ENCODE measurements at places on chromosomes 3 and 15.

GRCh38 chr3:197031315-197032285, 2.0 kb upstream of the MELTF start:
- no peak for DNase-seq

GRCh38 chr3:49349348-49350114, 8.6 kb downstream of the GPX1 start:
- DNase-seq: no peak

GRCh38 chr3:141405591-141405990, 37.3 kb downstream of the ZBTB38 start:
- DNase-seq: no peak

DNA sequence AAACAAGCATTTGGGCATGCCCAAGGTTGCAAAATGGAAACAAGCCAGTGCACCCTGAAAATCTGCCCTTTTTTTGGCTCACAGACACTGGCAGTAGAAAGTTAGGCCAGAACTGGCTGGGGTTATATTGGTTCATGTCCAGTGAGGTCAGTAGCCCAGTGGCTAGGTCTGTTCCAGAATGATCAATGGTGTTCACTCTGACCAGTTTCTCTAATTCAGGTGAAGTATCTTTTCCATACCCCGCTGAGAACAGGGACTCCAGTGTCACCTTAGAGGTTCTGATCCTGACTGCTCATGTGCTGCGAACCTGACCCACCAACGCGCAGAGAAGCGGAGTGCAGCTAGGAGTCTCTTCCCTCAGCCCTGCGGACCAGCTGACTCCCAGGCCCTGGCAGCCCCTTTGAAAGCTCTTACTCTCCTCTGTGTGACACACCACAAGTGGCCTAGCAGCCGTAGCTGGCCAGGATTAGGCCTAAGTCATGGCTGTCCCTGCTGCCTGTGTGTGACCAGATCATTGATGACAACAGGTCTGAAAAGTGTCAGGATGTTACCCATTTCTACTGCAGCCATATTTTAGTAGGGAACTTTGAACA, 123.5 kb downstream of the GHSR start:
- no peak for DNase-seq

DNA sequence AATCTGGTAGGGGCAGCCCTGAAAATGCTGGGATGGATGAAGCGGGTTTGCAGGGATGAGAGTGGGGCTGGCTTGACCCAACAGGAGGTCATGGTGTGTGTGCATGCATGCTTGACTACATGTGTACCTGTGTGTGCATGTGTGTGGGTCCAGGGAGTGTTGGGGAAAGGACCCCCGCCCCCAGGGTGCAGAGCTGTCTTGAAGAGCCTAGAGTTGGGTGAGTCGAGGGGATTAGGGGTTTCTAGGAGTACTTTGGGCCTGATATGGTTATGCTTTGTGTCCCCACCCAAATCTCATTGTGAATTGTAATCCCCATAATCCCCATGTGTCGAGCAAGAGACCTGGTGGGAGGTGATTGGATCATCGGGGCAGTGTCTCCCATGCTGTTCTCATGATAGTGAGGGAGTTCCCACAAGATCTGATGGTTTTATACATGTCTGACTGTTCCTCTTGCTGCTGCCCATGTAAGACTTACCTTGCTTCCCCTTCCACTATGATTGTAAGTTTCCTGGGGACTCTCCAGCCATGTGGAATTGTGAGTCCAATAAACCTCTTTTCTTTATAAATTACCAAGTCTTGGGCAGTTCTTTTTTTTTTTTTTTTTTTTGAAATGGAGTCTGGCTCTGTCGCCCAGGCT, 5.2 kb upstream of the LCTL start:
- no peak for DNase-seq

- DNase-seq: peak; percentile 39
Observed at GRCh38 chr3:25856902-25857518, 67.1 kb downstream of the OXSM start.

DNA sequence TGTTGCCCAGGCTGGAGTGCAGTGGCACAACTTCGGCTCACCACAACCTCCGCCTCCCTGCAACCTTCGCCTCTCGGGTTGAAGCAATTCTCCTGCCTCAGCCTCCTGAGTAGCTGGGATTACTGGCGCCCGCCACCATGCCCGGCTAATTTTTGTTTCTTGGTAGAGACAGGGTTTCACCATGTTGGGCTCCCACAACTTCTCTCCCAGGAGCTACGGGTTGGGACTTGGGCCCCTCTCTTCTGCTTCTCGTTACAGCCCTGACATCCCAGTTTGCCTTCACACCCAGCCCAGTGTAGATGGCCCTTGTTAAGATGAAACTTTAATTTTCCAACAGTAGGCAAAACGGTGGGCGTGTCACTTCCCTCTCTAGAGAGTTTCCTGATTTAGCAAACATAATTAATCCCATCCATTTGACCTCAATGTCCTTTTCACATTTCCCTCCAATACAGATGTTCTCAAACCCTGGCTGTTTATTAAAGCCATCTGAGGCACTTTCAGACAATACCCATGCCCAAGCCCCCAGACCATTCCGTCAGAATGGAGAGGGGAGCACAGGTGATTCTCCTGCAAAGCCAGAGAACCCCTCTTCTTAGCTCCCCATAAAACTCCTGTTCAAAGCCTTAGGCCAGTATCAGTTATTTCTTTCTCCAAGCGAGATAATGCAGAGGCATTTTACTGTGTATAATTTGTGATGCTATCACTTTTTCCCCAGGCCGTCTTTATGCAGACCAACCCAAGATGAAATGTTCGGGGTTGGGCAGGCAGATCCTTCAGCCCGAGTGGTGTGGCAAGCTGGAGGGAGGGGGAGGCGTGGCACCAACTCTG, 245.7 kb downstream of the XXYLT1 start:
- no peak for DNase-seq

Data from SK-N-DZ (cell line).